ENCODE measurements at places on chromosomes 1 and 21.
A peak's percentile ranks its signal among the peaks of the same experiment; 100 is the strongest.

GRCh38 chr1:6603238-6603914, 707 bp upstream of the KLHL21 start:
- DNase-seq: peak; percentile 68

GRCh38 chr1:209879539-209879938, 51.8 kb downstream of the UTP25 start:
- no peak for DNase-seq

DNA sequence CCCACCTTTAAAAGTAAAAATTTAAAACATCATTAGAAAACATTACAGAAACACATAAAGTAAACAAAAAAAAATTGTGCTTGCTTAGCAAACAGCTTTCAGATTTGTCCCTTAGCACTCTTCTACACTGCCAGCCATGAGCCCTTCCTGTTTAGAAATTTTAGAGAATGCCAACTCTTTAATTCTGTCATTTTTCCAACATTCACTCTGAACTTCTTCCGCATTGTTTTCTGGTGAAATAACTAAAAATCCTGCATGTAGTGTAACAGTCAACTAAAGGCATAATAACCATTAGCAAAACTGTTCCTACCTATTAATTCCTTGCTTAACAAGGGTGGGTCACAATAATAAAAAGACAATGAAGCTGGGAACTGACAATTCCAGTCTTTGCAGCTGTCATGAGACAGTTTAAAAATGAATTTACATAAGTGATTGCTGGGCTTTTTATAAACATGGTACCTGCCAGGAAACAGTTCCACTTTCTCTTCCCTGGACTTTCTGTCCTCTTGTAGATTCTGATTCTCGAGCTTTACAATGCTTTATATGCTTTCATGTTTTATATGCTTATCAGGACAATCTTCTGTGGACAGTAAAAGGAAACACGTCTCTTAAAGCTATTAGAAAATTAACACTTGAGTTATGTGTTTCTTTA, 19.0 kb downstream of the GNG12 start:
- no peak for DNase-seq

GRCh38 chr1:154493276-154493675, 8.7 kb upstream of the TDRD10 start:
- DNase-seq: peak; percentile 75

DNA sequence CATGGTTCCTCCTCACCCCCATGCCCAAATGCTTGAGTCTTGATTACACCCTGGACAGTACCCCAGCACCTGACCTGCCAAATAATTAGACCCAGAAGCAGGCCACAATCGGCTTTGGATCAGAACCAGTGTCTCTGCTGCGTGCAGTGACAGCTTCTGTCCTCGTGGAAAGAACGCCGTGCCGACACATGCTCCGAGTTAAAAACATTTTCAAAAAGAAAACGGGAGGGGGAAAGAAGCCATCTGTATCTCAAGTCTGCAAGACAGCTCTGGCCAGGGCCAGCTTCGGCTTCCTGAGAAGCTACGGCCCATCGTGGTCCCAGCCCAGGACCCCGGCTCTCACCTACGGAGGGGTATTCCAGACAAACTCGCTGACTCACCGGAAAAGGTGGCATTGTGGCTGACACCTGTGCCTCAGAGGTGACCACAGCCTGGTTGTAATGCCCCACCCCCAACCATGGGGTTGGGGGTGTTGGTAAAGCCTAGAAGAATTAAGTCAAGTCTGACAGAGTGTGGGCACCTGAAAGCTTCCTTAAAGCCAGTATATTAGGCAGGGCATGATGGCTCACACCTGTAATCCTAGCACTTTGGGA, 25.8 kb downstream of the SSBP3 start:
- DNase-seq: no peak

DNA sequence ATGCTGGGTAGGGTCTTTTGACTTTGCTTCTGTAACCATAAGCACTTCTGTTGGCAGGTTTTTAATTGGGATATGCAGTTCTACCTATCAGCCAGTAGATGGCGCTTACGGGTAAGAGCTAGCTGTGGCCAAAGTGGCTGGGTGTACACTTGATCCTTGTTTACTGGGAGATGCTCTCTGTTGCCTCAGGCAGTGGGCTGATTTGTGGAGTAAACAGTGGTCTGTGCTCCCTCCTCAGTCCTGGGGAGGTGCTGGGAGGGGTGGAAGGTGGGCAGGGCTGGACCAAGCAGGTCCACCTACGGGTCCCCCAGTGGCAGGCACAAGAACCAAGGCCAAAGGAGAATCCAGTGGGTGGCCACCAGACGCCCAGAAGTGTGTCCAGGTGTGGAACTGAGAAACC, 43.4 kb downstream of the RALGPS2 start:
- DNase-seq: peak; percentile 30

DNA sequence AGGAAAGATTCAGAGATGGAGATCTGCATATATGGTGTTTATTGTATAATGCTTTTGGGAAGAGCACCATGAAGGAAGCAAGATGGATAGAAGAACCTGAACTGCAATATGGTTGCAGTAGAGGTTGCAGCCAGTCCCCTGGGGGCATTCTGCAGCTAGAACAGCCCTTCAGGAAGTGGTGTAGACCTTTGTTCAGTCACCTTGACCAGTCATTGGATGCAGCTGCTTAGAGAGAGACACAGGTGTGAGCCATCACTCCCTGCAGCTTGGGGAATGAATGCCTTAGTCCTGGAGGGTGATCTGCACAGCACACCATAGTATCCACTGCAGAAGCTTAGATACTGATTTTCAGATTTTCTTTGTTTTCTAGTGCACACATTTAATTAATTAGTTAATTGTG, 42.3 kb downstream of the NEK7 start:
- DNase-seq: no peak

- no peak for DNase-seq
Observed at GRCh38 chr1:1761504-1762376, 16.5 kb downstream of the NADK start.

DNA sequence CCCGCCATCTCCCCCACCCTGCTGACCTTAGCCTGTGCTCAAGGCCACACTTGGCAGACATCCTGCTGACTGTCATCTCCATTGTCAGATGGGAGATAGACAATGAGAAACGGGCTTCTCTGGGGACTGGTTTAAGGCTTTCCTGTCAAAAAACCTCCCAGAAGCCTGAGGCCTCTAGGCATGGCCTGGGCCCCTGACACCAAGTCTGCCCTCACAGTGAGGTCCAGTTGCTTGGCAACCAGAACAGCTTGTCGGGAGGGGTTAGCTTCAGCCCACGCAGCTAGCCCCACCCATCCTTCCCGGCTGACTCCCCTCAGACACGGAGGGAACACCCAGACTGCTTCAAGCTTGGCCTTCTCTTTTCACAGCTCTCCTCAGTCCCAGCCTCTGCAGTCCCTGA, 11.0 kb downstream of the PLEKHA6 start:
- no peak for DNase-seq

GRCh38 chr1:39322431-39322830, 117.9 kb downstream of the MACF1 start:
- DNase-seq: no peak

GRCh38 chr1:208107425-208108212, 136.6 kb downstream of the PLXNA2 start:
- DNase-seq: no peak

Measured in suppressor macrophage treated with lipopolysaccharide for 1 hour (primary cell).